ENCODE measurements at places on chromosomes 5 and 9. TPM values are rescaled to one million over a fixed set of nuclear protein-coding genes. Genes with fewer than 3 reads are reported as not detected.

DNA sequence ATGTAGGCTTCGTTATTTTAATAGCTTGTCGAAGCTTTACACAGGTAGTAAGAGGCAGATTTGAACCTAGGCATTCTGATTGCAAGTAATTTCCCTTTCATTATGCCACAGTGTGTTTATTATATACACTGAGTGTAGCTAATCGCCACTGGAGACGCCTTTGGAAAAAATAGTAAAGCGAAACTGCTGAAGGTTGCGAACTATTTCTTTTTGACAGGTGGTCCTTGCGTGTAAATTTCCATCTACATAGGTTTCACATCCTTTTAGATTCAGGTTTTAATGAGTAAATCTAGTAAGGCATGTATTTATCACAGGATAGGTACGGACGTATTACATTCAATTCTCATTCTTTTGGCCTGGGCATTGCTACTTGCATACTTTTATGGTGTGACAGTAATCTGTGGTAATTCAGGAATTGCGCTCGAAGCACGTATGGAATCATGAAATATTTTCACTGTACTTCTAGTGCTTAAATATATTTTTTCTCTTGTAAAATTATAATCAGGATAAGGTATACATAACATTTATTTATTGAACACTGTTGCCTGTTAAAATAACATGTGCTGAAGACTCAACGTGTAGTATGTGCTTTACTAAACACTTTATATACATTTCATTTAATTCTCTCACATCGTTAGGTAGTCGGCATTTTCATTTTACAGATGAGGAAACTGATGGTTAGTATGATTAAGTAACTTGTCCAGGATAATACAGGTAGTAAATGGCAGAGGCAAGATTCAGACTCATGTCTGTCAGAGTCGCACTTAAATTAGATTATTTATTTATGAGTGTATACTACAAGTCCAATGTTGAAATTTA, 1.8 kb downstream of the MARCHF6 start:
- DNase-seq = peak; percentile 51

DNA sequence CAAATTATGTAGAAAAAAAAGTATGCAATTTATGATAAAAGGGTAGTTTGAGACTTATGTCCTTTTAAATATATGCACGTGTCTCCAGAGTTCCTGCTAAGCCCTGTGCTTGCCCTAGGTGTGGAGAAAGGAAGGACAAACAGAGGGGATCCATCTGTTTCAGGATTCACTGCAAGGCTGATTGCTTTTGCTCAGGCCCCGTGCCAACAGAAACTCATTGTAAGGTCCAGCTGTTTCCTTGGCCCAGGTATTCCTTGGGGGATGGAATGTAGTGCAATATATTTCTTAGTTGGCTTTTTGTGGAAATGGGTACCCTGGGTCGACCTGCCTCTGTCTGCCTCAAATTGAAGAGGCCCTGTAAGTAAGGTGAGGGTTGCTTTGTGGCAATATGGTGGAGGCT, 268.6 kb upstream of the CLINT1 start:
- no peak for DNase-seq

The LHX3 gene
- not detected for total RNA-seq

GRCh38 chr5:54148067-54148845, 162.1 kb downstream of the ARL15 start:
- no peak for DNase-seq

The PHF24 gene
- 0.09 TPM for total RNA-seq

GRCh38 chr5:107545486-107545885, 125.3 kb downstream of the EFNA5 start:
- DNase-seq = no peak

GRCh38 chr5:103569313-103570060, 6.9 kb upstream of the NUDT12 start:
- DNase-seq = no peak

DNA sequence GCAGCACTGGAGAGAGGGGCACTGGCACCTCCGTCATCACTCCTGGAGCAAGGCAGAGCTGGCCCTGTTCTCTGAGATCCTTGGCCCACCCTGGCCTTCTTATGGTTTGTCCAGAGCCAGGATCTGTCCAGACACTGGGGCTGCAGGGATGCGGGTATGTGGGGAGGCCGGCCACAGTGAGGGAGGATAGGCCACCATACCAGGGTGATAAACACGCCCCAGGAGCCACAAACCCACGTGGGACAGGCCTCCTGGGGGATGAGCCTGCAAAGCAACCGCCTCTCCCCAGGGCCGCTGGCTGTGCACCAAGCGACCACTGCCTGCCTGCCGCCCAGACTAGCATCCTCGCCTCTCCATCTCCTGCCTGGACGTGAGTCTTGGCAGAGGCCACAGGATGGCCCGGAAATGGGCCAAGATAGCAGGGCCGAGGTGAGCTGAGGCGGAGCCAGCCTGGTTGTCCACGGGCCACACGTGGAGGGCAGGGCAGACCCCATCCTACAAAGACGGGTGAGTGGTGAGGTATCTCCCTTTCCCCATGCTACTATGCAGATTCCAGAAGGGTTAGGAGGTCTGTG, 4.5 kb downstream of the OBP2A start:
- no peak for DNase-seq

DNA sequence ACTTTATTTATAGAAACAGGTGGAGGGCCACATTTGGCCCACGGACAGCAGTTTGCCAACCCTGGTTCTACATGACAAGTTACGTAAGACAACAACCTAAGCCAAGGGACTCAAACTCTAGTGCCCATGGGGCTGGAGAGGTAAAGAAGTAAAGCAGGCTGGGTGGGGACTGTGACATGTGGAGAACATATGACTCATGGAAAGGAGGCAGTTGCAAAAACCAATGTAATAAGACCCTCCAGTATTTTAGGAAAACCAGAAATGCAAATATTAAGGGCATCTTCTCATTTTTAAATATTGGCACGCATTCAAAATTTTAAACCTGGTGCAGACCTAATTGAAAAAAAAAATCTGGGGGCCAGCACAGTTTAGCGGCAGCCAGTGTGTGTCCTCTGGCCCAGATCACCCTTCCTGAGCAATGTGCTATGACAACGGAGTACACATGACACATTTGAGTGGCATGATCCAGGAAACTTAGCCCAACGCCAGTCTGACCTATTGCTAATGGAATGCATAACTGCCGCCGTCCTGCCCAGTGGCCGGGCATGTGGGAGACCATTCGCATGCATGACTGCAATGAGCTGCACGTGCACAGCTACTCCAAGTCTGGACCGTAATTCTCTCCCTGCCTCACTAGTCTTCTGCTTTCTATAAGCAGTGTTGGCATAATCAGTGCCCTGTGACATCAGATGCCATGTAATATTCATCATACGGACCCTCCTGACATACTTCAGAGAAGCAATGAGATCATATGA, 97.2 kb downstream of the SH3TC2 start:
- DNase-seq = no peak
